ENCODE measurements at places on chromosomes 1 and 21.

- DNase-seq = peak; percentile 16
Observed at GRCh38 chr1:2875707-2876561, 74.4 kb upstream of the TTC34 start.

DNA sequence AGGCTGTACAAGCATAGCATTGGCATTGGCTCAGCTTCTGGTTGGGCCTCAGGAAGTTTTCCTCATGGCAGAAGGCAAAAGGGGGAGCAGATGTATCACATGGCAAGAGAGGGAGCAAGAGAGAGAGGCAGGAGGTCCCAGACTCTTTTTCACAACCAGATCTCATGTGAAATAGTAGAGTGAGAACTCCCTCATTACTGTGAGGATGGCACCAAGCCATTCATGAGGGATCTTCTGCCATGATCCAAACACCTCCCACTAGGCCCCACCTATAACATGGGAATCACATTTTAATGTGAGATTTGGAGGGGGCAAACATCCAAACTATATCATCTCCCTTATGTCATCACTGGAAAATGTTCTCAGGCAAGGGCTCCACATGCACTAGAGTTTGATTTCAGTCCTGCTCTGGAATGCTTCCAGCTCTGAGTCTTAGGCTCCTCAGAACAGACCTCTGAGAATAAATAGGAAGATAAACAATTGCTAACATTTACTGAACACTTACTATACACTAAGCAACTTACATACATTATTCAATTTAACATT is 39.4 kb upstream of the VTCN1 start:
- DNase-seq = peak; percentile 45

- DNase-seq = no peak
Observed at GRCh38 chr21:46022551-46023525, 41.3 kb downstream of the COL6A1 start.

DNA sequence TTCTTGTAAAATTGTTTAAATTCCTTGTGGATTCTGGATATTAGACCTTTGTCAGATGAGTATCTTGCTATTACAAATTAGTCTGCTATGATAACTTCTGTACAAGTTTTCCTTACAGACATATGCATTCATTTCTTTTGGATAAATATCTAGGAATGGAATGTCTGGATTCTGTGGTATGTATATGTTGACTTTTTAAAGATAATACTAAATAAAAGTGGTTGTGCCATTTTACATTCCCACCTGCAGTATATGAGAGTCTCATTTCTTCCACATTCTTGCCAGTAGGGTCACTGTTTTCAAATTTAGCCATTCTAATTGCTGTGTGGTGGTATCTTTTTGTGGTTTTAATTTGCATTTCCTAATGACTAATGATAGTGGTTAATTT is 53.9 kb downstream of the SYDE2 start:
- DNase-seq = peak; percentile 52

- peak; percentile 67 for DNase-seq
Observed at GRCh38 chr1:112529301-112529700, 20.5 kb downstream of the WNT2B start.

DNA sequence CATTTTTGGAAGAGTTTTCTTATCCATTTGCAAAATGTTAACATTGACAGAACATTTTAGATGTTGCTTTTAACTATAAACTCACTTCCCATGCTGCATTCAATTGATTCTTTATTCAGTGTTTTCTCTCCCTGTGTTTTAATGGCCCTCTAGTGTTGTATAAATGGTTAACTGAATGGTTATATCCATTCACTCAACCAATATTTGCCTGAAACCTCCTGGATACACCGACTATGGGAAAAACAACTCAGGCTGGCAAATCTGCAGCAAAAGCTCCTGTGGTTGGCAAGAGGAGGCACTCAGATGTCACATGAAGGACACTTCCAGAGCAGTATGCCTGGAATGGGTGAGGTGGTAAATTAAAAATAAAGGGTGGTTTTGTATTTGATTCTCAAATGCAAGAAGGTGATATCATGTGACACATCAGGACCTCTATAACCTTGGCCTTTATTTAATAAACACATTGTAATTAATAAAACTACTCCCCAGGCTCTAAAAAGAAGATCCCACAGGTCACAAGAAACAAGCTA is 107.6 kb downstream of the BCAR3 start:
- DNase-seq = no peak

- DNase-seq = peak; percentile 19
Observed at GRCh38 chr1:71086331-71086730, 5.5 kb upstream of the ZRANB2 start.

DNA sequence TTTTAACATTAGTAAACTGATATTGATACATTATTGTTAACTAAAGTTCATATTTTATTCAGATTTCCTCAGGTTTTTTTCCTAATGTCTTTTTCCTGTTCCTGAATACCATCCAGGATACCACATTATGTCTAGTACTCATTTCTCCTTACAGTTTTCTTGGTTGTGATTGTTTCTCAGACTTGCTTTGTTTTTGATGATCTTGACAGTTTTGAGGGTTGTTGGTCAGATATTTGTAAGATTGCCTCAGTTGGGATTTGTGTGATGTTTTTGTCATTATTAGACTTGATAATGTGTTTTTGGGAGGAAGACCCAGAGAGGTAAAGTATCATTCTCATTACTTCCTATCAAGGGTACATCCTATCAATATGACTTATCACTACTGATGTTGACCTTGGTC is 19.5 kb downstream of the EPB41 start:
- no peak for DNase-seq

- peak; percentile 73 for DNase-seq
Observed at GRCh38 chr1:84174051-84174556, 30.0 kb downstream of the PRKACB start.

DNA sequence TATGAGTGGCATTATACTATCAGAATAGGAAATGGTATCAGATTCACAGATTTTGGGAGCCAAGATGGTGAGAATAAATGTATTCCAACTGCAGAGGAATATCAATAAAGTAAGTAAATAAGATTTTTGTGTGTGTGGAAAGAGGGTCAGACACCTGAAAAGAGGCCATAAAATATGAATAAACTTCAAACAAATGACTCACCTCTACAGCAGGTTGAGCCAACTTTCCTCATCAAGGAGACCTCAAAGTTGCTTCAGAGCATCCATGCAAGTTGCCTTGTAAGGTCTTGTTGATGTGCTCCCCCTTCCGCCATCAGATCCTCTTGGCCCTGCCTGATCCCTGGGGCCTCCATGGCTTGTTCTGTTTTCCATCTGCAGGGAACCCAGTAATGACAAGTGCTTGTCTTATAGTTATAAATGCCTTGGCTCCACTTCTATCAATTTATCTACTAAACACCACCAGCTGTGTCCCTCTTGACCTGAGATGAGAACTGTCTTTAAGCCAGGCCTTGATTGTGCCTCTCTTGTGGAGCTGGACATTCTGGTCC is 775.6 kb downstream of the LTN1 start:
- DNase-seq = no peak

GRCh38 chr1:54356680-54357147 is 49.5 kb downstream of the SSBP3 start:
- no peak for DNase-seq

DNA sequence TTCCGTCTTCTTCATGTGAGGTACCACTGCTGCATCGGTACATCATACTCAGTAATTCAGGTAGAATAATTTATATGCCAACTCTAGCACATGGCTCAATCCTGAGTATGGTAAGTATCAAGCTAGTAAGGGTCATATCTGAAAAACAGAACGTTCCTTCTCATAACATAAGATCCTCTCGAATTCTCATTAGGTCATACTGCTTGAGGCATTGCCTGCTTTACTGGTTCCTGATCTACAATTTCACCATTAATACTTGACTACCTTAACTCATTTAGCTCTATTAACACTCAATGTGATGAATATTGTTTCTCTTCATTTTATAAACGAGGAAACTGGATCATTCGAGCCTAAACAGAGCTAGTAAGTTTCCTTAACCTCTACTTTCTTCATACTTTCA is 871.6 kb downstream of the BRINP3 start:
- no peak for DNase-seq

DNA sequence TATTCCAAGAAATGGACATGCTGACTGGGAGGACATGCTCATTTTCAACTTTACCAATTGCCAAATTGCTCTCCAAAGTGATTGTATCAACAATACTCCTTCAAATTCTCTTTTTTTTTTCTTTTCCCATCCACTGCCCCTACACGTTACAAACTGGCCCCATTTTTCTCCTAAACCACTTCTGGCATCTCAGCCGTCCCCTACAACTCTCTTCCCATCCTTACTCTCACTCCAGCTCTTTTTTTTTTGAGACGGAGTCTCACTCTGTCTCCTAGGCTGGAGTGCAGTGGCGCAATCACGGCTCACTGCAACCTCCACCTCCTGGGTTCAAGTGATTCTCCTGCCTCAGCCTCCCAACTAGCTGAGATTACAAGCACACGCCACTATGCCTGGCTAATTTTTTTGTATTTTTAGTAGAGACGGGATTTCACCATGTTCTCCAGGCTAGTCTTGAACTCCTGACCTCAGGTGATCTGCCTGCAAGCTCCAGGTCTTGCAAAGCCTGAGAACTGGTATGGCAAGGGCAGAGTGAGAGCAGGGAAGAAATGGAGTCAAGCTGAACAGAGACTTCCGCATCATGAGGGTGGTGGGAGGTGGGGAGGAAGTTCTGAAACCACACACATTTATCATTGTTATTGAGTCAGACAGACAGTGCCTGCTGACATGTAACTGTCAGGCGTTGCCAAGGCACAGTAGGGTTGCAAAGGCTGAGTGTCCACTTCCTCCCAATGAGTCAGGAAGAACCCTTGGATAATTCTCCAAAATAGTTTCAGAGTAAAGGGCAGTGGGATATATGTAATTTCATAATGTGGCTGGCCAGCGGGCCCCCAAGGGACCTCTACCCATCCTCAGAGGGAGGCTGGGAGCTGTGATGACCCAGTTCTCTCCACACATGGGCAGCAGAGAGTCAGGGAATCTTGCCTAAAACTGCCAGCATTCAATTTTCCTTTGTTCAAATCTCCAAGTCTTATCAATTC is 17.4 kb downstream of the CELA3A start:
- peak; percentile 92 for DNase-seq

DNA sequence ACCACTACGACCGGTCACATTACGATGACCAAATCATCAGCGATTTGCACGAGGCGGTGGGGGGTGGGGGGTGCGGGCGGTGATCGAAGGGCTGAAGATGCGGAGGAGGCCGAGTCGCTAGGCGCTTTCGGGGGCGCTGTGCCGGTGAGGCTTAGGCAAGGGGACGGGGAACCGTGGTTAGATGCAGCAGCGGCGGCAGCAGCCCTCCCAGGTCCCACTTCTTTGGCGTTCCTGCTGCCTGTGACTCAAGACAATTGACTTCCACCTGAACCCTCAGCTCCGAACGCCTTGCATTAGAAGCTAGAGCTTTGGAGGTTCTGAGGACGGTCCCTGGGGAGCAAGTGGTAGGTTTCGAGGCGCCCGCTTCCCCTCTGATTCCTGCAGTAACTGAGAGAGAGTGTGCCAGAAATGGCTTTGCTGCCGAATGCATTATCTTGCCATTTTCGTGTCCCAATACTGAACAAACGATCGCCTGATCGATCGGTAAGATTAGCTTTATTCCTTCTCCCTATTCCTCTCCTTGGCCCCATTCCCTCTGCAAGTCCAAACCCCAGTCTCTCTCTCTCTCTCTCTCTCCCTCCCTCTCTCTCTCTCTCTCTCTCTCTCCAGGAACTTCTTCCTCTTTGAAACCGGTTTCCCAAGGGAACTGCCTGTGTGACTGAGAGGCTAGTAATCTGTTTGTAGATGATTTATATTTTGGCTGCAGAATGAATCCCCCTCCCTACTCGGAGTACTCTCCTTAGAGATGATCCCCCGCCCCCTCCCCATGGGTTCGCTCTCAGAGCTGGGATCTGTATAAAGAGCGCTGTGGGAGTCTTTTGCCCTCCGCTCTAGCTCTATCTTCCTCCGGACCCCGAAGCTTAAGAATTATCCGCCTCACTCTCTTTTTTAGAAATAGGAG is 735 bp upstream of the BRINP3 start:
- DNase-seq = peak; percentile 19

DNA sequence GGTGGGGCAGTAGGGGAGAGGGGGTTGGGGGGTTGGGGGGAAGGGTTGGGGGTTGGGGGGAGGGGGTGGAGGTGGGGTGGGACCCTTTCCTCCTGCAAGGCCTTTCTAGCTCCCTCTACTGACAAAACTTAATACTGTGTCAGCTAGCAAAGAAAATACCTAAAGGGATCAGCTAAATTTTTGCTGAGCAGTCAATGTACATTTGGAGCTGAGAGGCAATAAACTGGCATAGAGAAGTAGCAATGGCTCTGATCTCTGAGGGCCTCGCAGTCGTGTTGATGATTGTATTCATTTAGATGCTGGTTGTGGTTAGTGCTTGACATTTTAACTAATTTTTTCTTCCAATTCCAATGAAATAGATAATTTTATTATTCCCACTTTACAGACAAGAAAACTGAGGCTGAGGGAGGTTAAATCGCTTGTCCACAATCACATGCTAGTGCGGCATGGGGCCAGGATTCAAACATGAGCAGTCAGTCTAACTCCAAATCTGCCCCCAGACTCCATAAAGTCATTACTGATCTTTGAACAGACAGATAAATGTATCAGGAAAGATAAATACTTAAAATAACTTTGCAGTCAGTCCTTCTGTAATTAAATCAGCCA is 357.1 kb downstream of the DISC1 start:
- no peak for DNase-seq

GRCh38 chr21:44298301-44298700 is 1.6 kb upstream of the PFKL start:
- DNase-seq = peak; percentile 34

GRCh38 chr1:96722958-96723357 is 1.4 kb downstream of the PTBP2 start:
- DNase-seq = no peak

DNA sequence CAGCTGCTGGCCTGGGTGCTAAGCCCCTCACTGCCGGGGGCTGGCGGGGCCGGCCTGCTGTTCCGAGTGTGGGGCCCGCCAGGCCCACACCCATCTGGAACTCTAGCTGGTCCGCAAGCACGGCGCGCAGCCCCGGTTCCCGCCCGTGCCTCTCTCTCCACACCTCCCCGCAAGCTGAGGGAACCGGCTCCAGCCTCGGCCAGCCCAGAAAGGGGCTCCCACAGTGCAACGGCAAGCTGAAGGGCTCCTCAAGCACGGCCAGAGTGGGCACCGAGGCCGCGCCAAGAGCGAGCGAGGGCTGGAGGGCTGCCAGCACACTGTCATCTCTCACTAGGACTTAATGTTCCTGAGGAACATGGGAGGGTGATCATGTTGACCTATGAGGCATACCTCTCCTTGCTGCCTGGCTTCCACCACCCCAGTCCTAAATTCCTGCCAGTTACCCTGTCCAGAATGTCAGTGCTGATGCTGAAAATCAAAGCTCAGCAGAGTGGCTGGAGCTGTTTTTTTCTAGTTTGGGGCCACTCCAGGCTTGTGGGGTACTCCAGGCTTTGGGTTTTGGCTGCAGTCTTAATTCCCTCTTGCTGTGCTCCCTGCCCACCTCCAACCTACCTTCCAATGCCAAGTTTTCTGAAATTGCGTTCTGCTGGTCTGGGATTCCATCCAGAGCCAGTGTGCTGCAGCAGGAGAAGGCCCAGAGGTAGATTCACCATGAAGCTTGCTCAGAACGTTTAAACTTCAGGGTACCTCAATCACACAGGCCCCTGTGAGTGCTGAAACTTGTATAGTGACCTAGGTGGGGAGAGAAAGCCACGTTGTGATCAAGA is 44.2 kb upstream of the LPGAT1 start:
- no peak for DNase-seq

Measured in choroid plexus epithelial cell (primary cell).